ENCODE measurements at places on chromosomes 7 and 10.

- no peak for DNase-seq
Measured at GRCh38 chr7:76424413-76425111, at the start of gene ZP3. ZP3 (plus strand) TSS chr7:76424950; CDS start chr7:76424965, 15 bp downstream.

GRCh38 chr10:132638130-132638515, 100.5 kb downstream of the INPP5A start:
- DNase-seq: no peak

- DNase-seq: no peak
Measured at GRCh38 chr7:114759347-114760062, 162.4 kb upstream of the MDFIC start.

GRCh38 chr7:74059681-74060588, 23.7 kb upstream of the LIMK1 start:
- no peak for DNase-seq

- DNase-seq: no peak
Measured at GRCh38 chr10:110437351-110437605, 60.4 kb upstream of the DUSP5 start.

DNA sequence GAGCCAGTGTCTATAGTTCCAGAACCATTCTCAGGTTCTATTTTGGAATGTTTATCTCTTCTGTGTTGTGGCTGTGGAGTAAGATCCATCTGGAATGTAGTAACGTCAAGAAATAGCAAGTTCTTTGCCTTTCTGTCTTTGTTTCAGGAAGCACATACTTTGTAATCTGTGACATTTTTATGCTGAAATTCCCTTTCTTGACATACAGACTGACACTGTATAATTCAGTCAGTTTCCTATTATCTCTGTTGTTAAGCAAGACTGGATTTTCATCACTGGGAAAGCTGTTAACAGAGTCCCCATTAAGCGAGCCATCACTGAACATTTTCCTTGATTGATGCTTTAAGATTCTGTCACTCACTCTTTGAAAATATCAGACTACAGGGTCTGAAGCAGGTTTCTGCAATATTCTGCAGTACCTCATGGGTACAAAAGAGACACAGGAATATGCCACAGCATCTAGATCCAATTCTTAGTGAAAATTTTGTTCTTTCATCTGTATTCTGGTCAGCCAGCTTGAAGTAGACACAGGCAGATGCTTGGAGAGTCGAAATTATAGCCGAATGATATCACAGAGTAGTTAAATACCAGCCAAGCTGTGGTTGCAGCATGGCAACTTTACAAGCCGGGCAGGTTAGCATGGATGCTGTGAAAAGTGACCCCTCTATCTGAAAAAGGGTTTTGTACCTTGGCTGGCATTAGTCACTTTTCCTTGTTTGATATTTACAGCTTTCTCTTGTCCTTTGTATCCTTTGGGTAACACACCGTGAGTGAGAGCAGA, 62.6 kb downstream of the CACNB2 start:
- no peak for DNase-seq

DNA sequence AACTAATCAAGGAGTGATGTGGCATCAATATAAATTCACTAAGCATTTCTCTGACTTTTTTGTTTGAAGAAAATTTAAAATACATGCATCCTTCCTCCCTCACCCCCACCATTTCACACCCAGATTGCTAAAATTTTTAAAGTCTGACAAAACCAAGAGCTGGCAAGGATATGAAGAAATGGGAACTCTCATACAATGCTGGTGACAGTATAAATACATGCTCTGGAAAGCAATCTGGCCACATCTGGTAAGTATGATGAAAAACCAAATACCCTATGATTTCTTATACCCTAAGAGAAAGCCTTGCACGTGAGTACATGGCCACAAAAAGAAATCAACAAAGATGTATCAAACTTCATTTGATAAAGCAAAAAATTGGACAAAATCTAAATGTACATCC, 31.2 kb downstream of the P4HA1 start:
- no peak for DNase-seq

GRCh38 chr7:157312941-157313340, 23.9 kb upstream of the DNAJB6 start:
- no peak for DNase-seq

- peak; percentile 11 for DNase-seq
Measured at GRCh38 chr10:80664071-80664680, 126.5 kb downstream of the SH2D4B start.

GRCh38 chr7:24971333-24972165, 8.4 kb downstream of the OSBPL3 start:
- no peak for DNase-seq

DNA sequence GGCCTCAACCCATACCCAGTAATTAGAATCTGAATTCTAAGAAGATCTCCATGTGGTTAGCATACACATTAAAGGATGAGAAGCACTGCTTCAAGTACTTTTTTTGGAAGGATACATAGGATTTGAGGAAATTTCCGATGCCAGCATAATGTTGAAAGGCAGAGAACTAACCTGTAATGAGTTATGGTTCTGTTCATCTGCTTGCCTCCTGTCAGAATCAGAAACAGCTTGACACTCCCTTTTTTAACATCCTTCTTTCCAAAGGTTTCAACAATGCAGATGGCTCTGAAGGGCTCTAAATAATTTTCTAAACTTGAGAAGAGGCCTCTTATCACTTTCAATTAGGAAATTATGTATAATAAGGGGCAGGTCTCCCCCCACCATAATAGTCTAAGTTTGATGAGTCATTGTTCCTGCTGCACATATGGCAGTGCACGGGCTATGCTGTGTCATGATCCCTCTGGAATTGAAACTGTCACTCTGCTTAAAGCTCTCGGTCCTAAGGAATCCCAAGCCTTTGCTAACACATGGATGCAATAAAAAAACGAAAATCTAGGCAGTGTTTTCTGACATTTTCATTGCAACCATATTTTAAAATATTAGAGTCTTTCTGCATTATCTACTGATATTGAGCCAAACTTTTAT, 291.2 kb upstream of the FZD1 start:
- DNase-seq: no peak

GRCh38 chr10:63711361-63711760, 190.2 kb downstream of the REEP3 start:
- no peak for DNase-seq

DNA sequence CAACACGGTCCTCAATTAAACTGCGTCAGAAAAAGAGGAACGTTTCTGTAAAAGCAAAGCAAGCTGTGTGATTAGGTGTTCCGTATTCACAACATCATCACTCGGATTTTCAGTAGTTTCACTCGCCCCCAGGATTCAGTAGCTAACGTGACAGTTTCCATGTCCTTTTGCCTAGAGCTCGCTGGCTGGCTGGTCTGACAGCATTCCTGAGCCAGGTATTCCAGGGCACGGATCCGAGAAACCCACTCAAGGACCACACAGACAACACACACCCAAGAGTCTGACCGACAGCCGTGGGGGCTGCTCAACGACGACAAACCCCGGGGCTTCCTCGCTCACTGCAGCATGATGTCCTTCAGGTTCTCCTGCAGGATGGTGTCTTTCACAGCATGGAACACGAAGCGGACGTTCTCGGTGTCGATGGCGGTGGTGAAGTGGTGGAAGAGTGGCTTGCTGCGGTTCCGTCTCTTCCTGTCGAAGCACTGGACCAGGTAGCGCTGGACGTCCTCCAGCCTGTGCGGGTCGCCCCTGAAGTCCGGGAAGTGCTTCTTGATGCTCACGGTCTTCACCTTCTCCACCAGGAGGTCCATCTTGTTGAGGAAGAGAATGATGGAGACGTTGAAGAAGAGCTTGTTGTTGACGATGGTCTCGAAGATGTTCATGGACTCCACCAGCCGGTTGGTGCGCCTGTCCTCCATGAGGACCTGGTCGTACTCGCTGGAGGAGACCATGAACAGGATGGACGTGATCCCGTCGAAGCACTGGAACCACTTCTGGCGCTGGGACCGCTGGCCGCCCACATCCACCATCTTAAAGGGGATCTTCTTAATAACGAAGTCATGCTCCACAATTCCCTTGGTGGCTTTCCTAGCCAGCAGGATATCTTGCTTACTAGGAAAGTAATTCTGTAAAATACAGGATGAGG, 43.1 kb downstream of the AMZ1 start:
- DNase-seq: no peak

DNA sequence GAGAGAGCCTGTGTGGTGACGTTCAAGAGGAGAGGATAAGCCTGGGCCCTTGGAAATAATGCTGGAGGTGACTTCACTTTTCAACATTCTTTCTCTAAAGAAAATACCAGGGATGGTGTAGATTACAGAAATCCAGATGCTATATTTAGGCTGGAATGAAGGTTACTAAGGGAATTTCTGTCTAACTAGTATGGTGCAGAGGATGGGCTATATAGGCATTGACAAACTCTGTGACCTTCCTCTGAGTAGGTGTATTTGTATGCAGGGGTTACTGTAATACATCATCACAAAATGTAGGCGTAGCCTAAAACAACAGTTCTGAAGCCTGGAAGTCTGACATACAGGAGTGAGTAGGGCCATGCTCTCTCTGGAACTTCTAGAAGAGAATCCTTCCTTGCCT, 155.3 kb upstream of the INHBA start:
- DNase-seq: no peak

DNA sequence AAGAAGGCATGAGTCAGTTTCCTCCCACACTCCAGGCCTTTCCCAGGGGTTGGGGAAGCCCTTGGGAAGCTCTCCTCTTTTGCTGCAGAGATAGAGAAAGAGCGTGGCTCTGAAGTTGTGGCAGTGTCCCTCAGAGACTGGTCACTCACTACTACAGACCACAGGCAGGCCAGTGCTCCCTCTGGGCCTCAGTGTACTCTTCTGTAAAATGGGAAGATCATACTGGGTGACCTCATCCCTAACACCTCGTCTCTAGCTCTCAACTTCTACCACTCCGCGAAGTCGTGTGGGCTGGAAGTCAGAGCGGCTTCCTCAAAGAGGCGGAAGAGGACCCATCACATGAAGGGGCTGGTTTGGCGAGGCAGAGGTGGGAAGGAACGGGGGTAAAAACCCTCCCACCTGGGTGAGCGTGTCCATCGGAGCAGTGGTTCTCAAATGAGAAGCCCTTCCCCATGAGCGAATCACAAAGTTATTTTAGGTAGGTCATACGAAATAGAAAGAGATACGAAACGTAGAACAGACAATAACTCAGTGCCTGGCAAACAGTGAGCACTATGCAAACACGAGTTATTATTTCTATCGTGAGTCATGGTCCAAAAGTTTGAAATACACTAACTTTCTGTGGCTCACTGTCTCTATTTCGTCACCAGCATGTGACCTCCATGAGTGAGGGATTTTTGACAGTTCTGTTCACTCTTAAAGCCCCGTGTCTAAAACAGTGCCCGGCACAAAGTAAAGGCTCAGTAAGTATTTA, 32.7 kb downstream of the PRKAG2 start:
- no peak for DNase-seq

DNA sequence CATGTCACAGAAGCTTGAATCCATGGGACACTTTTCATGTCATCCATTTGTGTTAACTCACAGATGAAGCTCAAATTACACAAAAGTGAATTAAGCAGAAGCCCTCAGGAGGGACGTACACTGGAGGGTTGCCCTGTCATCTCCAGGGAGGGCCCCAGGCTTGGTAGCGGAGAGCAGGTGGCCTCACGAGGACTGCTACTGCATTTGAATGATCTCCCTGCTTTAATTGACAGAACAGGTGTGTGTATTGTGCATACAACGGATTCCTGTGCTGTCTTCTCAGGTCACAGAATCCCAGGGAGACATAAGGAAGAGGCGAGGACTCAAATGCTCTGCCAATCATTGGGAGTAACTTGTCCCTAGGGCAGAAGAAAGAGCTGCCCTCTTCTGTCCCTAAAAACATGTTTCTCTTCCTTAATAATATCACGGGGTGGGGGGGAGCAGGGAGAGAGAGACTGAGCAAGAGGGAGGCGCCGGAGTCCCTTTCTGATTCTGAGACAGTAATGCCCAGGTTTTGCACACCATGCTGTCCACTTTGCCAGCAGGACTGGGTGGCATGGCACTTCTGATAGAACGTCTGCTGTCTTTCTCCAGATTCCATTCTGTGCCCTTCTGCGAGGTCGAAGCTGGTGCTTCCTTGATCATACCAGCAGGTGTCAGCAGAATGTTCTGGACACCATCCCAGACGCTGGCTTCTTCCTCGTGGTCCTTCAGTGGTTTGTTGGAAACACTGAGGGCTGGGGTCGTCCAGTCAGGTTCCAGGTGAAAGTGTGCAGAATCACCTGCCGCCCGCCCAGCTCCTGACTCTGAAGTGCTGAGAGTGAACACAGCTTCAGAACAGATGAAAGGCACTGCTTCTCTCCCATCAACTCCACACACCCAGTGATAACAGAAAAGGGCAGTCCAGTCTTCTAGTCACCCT, 26.2 kb upstream of the RASGEF1A start:
- peak; percentile 55 for DNase-seq

GRCh38 chr7:70268179-70268578, 669.9 kb downstream of the AUTS2 start:
- no peak for DNase-seq

DNA sequence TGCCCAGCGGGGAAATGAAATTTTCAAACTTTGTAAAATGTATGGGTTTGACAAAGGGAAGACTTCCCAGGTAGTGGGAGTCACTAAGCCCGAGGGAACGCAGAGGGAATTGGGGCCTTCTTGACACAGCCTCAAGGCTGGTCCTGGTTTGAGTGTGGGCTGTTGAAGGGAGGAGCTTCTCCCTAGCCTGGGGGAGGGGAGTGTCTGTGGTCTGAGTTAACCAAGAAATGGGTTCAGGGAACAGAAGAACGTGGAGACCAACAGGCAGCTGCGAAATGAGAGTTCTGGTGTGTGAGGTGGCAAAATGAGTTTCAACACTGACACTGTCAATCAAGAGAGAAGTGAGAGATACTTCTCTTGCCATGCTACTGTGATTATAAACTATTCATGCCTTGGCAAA, 32.7 kb upstream of the BAMBI start:
- DNase-seq: no peak

DNA sequence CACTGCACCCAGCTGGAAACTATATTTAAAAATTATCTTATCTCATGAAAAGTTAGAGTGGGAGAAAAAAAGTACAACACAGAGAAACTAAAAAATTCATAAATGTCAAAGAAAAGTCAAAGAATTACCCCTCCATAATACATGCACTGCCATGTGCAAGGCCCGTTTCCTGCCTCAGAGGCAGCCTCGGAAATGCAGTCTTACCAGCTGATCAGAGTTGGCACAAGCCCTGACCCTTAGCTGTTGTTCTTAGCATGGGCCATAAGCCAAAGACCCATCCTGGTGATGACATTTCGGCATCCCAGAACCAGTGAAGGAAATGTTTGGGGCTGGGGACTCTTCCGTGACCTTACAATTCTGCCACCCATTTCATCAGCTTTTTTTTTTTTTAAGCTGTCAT, 21.6 kb downstream of the RBM48 start:
- DNase-seq: no peak

DNA sequence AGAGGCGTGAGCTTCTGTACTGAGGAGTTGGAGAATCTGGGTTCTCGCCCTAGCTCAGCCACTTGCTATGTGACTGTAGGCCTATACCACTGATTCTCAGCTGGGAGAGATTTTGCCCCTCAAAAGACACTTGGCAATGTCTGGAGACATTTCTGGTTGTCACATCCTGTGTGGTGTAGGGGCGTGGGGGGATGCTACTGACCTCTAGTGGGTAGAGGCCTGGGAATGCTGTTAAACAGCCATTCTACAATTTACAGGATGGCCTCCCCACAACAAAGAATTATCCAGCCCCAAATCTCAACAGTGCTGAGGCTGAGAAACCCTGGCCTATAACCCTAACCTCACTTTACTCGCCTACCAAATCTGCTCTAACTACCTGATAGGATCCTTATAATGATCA, 58.8 kb upstream of the GAD2 start:
- no peak for DNase-seq

- no peak for DNase-seq
Measured at GRCh38 chr10:132685101-132685891, 100.7 kb downstream of the NKX6-2 start.
